Retinal pigment epithelial cell (primary cell): ENCODE measurements at places on chromosomes 4 and X.

DNA sequence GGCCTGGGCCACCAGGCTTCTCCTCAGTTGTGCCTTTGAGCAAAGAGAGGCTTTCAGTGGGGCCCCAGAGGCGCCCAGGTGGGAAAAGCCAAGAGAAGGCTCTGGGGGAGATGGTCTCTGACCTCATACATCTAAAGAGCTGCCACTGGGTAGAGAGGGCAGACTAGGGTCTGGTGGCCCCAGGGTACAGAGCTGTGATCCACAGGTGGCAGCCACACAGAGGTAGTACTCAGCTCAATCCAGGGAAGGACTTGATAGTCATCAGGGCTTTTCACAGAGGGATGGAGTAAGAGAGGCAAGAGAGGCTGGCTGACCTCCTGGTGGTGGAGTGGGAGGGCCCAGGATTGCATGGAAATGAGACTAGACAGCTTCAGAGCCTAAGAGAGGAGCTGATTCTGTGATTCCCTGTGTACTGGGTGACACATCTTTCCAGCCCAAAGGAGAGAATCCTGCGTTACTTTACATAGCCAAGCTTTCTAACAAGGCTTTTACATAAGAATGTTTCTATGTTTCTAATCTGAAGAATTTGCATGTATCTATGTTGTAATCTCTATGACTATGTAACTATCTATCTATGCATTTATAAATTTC, 53.2 kb upstream of the PJA1 start:
- DNase-seq, result no peak

- DNase-seq, result no peak
These were observed 12.1 kb upstream of the ING2 start for GRCh38 chr4:183492791-183493222.

DNA sequence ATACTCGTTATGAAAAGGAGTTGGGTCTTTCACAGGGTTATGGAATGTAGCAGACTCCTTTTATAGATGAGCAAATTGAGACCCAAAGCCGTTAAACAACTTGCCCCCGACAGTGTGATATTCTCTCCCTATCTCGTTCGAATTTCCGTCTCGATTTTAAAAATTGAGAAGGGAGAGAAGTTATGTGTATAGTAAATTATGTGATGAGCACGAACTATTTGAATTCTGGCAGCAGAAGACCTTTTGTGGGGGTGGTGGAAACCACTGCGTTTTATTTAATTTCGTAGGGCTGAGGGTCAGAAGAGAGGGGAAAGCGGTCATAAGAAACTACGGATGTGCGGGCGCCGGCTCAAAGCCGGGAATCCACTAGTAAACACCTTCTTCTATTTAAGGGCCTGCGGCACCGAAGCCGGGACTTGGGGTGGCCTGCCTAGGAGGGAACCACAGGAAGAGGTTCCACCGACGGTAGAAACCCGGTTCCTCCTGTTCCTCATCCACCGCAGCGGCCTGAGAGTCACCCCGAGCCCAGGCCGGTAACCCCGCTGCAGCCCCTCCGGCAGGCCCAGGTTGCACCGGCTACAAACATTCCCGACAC, 1.5 kb upstream of the DDX3X start:
- DNase-seq, result no peak

GRCh38 chrX:41005445-41005992, 79.7 kb upstream of the USP9X start:
- no peak for DNase-seq

DNA sequence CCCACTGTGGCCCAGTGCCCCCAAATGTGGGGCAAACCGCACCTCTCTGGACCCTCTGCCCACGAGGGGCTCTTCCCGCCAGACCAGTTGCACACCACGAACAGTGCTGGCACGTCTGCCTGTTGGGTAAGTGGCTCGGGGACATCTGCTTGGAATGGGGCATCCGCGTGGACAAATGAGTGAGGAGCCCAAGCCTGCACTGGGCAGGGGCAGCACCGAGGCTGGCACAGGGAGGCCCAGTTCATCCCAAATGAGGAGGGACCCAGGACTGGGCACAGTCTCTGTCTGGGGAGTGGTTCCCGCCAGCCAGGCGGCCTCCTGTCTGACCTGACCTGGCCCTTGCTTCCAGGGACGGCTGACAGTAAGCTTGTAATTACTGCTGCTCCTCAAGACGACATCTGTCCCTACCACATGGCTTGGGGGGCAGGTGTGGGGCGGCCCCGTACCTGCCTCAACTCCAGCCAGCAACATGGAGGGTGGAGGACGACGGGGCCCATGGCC, 3.2 kb downstream of the SPON2 start:
- no peak for DNase-seq

GRCh38 chrX:29231800-29232199, 644.6 kb downstream of the IL1RAPL1 start:
- no peak for DNase-seq

DNA sequence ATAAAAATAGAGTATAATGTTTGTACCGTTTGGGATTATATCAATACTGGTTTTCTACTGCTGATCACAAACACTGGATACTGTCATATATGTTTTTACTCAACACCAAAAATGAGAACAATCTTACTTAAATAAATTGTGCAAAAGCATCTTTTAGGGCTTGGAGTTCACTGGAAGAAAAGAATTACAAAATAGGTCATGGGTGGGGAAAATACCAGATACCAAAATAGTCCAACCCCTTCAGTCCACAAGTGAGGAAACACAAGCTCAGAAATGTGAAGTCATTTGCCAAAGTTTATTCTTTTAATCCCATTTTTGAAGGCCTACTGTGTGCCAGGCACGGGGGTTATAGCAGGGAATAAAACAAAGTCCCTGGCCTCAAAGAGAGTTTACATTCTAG, 64.4 kb downstream of the ADGRG2 start:
- no peak for DNase-seq

DNA sequence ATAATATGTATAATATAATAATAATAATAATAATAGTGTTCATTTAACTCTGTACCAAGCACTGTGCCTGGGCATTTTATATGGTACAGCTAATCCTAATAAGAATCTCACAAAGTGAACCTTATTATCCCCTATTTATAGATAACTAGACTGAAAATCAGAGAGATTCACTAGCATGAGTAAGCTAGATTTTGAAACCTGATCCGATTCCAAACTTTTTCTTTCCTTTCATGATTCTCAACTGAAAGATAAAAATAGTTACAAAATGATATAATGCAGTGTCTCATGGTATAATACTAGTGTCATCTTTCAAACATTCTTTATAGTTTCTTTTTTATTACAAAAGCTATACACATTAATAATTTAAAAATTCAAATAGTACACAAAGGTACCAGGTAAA, 55.9 kb upstream of the RNF128 start:
- no peak for DNase-seq

DNA sequence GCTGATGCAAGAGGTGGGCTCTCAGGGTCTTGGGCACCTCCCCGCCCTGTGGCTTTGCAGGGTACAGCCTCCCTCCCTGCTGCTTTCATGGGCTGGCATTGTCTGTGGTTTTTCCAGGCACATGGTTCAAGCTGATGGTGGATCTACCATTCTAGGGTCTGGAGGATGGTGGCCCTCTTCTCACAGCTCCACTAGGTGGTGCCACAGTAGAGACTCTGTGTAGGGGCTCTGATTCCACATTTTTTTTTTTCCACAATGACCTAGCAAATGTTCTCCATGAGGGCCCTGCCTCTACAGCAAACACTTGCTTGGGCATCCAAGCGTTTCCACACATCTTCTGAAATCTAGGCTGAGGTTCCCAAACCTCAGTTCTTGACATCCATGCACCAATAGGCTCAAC, 657.9 kb upstream of the CT83 start:
- DNase-seq, result no peak

DNA sequence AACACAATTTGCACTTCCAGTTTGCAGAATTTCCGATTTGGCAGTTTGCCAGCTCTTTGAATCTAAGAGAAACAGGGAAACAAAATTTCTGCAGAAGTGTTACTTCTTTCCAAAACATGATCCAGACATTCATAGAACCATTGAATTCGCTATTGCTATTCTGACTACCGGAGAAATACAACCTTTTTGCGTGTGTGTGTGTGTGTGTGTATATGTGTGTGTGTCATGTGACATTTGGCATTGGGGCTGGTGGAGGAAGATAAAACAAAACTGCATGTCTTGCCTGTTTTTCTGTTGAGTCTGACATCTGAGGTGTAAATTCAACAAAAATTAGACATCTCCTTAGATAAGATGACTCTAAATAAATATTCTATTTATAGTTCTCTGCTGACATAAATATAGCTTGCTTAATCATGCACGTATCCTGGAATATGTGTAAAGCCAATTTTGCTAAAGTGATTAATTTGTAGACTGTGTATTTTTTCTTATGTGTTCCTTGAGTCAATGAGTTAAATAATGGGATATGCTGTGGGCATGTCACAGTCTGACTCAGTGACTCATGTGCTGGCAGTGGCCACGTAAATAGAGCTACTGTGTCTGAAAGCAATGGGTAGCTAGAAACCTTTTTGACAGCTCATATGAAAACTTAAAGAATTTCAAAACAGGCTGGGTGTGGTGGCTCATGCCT, 98.9 kb downstream of the HPGD start:
- DNase-seq, result peak; percentile 94

DNA sequence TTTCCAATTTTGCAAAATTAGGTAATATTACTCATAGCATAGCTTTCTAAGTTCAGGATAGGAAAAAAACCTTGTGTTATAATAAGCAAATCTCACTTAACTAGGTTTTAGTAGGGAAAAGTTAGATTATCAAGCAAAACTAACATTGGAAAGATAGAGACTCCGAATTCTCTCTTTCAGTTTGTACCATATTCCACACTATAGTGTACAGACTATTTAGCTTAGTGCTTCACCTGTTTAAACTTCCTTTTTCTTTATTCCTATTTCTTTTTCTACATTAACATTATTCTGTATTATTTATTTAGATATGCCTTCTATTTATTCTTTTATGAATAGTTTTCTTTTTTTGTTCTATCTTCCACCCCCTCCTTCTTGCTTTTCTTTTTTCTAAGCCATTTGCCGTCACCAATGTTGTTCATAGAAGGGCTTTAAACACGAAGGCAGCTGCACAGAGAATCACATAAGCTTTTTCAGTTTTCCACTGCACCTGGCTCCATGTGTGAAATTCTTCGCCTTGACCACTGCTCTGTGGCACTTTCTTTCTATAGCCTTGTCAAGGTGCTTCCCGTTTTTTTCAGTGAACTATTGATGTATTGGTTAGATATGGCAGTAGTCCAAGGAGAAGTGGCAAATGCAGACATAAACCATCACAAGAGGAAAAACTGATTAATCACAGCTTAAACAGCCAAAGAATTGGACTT, 8.5 kb downstream of the PCDH10 start:
- no peak for DNase-seq

GRCh38 chr4:39521253-39521919, 5.9 kb downstream of the UGDH start:
- DNase-seq, result no peak

DNA sequence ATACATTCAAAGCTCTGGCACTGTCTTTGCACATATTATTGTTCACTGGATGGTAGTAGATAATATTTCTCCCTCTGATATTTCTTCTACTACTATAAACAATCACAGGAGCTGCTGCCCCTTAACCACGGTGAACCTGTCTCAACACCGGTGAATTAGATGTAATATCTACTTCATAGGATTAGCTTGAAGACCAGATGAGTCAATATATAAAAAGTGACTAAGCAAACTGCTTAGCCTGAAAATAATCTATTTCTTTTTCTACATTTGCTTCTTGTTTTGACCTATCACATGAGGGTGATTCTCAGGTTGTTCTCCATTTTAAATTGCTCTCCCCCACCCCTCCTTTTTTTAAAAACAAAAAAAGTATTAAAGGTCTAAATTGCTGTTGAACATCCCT, 645.5 kb downstream of the ANKRD50 start:
- no peak for DNase-seq

GRCh38 chr4:85498068-85498733, 23.3 kb downstream of the ARHGAP24 start:
- no peak for DNase-seq

GRCh38 chr4:148946271-148946670, 504.1 kb upstream of the NR3C2 start:
- no peak for DNase-seq

DNA sequence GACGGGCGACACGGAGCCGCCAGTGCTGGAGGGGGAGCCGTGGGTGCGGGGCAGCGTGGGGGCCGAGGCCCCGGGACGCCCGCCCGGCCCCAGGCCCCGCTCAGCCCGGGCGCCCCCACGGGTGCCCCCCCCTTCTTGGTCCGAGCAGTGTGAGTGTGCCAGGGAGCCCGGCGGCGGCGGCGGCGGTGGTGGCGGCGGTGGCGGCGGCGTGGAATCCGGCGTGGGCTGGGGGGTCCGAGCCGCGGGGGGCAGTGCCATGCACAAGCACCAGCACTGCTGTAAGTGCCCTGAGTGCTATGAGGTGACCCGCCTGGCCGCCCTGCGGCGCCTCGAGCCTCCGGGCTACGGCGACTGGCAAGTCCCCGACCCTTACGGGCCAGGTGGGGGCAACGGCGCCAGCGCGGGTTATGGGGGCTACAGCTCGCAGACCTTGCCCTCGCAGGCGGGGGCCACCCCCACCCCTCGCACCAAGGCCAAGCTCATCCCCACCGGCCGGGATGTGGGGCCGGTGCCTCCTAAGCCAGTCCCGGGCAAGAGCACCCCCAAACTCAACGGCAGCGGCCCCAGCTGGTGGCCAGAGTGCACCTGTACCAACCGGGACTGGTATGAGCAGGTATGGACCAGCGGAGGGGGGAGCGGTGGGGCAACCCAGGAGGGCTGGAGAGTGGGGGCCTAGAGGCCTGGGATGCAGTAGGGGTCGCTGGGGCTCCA, 466 bp downstream of the DLG3 start:
- DNase-seq, result no peak

DNA sequence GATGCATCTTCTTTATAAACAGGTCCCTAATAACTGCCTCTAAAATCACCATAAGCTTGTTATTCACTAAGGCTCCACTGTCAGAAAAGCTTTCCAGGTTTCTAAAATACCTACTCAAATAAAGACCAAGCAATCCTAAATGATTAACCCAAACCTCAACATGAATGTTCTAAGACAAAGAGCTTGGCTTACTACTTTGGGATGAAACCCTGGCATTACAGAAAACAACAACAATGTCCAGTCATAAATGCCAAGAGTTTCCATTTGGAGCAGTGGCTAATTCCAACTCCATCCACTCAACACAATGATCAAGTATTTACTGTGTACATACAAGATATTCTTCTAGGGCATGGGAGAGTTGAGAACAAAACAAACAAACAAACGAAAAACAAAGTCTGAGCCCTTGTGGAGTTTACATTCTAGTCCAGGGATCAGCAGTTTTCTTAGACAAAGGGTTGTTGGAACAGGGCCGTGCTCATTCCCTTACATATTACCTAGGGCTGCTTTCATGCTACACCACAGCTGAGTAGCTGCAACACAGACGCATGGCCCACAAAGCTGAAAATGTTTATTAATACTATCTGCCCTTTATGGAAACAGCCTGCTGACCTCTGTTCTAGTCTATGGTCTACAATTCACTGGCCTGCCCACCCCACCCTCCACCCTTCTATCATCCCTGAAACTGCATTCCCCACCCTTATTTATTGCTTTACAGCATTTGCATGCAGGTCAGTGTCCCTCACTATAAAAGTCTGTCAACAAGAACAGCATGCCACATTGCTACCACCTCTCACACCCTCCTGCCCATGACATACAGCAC, 23.7 kb downstream of the ABCG2 start:
- no peak for DNase-seq
